Cardiac muscle cell (in vitro differentiated cells and primary cell): ENCODE measurements at places on chromosomes 2 and 18. TPM values are rescaled to one million over a fixed set of nuclear protein-coding genes. Genes with fewer than 3 reads are reported as not detected.

Gene CCDC141
- total RNA-seq, result 95.5 and 213 TPM in 2 replicates

Gene UNC80
- 0.25 and 0.54 TPM in 2 replicates for total RNA-seq

Gene CHRNG
- total RNA-seq, result 0.04 TPM in 1 of 2 replicates, not detected in the other

Gene CD28
- not detected in 2 replicates for total RNA-seq

Gene GNLY
- total RNA-seq, result not detected in 2 replicates

Gene ITPRID2
- 30.3 and 66.5 TPM in 2 replicates for total RNA-seq

Gene CNTNAP5
- total RNA-seq, result 0.03 TPM in 1 of 2 replicates, not detected in the other

Gene MAP3K19
- total RNA-seq, result not detected in 2 replicates

- no peaks in the 10 kb centered on the region for H3K36me3 ChIP-seq
- H3K4me3 ChIP-seq, result no peak overlapping the region
- no peaks in the 10 kb centered on the region for H3K27me3 ChIP-seq
- no peaks in the 10 kb centered on the region for H3K4me1 ChIP-seq
- H3K27ac ChIP-seq, result no peak overlapping the region
Observed at GRCh38 chr2:37367984-37368383, 23.6 kb downstream of the QPCT start.

DNA sequence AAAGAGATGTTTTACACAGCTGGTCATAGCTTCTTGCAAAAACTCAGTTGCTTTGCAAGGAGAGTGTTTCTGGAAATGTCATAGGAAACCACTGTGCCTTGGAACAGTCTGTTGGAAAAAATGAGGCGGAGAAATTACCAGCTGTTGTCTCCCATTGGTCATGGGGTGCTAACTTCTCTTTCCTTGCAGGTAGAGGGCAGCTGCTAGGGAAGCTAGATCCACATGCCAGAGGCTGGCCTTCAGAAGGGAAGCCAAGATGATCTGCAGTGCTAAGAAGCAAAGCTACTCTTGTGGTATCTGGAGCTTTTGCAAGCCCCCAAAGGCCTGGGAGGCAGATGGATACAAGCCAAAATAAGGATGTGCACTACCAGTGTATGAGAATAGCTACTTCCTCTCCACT is 34.8 kb upstream of the LAMA1 start:
- H3K4me1 ChIP-seq, result peaks cover 17% of the 10 kb centered on the region
- peak; percentile 52 for DNase-seq
- H3K27ac ChIP-seq, result no peak overlapping the region
- no peak overlapping the region for H3K4me3 ChIP-seq
- no peaks in the 10 kb centered on the region for H3K36me3 ChIP-seq

DNA sequence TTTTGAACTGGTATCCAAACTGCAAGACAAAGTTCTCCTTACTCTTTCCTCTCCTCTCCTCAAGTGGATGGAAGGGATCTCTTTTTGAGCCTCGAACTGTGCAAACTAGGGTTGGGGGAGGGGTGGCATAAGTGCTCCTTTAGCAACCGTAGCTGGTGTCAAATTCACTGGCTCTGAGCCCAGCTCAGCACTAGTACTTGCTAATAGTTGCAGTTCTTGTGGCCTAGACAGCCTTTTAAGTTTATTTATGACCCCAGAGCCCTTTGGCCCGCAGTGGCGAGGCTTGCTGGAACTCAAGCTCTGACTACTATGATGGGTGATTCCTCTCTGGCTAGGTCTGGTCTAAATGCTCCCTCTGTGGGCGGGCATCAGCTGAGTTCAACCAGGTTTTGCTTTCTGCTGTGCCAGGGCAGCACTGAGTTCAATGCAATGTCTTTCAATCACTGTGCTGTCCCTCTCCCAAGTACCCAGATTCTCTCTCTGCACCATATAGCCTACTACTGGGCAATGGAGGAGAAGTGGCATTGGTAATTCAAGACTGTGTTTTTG is 528.4 kb upstream of the SYT4 start:
- H3K4me3 ChIP-seq, result no peak overlapping the region
- H3K27ac ChIP-seq, result no peak overlapping the region

DNA sequence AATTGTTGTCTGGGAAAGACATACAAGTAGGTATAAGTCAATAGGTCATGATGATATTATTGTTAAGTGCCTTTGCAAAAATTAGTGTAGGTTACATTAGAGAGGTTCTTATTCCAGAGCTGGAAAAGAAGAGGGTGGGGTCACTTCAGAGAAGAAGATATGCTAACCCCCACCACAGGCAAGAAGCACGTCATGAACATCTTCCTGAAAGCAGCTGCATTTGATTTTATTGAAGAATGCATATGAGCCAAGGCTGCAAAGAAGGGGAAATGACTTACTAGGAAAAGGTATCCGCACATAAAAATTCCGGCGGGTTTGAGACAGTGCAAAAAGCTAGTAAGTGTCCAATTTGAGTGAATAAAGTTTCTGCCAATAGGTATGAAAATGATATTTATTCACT is 195.3 kb upstream of the CDH2 start:
- H3K4me3 ChIP-seq, result no peak overlapping the region
- no peaks in the 10 kb centered on the region for H3K36me3 ChIP-seq
- H3K4me1 ChIP-seq, result peaks cover 7% of the 10 kb centered on the region
- H3K27ac ChIP-seq, result no peak overlapping the region
- no peak for DNase-seq

- peaks cover 16% of the 10 kb centered on the region for H3K4me1 ChIP-seq
- H3K36me3 ChIP-seq, result no peaks in the 10 kb centered on the region
Observed at GRCh38 chr2:160358046-160358445, 135.6 kb downstream of the RBMS1 start.

DNA sequence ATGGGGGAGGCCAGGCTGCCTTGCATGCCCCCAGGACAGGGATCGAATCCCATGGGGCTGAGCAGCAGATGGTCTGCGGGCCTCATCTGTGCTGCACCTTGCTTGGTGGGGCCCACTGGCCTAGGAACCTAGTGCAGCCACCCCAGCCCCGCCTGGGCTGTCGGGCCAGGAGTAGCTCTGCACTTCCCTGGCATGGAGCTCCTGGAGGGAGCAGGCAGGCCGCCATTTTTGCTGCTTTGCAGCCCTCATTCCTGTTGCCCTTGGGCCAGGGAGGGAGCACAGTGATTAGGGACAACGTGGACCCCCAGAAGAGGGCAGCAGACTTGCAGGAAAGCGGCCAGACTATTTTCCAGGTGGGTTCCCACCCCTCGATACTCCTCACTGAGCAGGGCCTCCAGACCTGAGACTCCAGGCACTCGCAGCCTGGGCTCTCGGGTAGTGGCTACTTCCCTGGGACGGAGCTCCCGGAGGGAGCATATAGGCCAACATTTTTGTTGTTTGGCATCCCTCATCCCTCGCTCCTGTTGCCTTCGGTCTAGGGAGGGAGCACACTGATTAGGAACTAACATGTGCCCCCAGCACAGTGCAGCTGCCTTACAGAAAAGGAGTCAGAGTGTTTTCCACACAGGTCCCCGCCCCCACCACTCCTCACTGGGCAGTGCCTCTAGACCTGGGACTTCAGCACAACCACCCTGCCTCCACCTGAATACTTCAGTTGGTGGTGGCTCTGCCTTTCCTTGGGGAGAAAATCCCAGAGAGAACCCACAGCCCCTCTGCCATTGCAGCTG is 99.5 kb downstream of the MAIP1 start:
- DNase-seq, result no peak
- no peak overlapping the region for H3K4me3 ChIP-seq
- H3K27me3 ChIP-seq, result no peaks in the 10 kb centered on the region
- H3K4me1 ChIP-seq, result no peaks in the 10 kb centered on the region

DNA sequence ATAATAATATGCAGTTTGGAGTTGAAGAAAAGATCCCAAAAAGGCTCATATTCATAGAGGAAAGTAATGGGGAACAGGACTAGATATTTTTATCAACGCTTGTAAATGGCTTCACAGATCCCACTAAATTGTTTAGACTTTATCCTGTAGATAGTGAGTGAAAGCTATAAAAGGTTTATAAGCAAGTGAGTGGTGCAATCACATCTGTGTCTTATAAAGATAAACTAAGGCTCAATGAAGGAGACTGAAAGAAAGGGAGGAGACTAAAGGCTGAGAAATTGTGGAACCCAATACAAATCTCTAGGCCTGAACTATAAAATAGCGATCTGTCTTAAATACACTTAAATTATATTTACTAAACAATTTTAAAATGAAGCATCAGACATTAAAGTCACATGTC is 7.7 kb downstream of the SP3 start:
- H3K27me3 ChIP-seq, result no peaks in the 10 kb centered on the region
- peaks cover 22% of the 10 kb centered on the region for H3K4me1 ChIP-seq
- H3K36me3 ChIP-seq, result peaks cover 21% of the 10 kb centered on the region
- no peak overlapping the region for H3K27ac ChIP-seq
- no peak overlapping the region for H3K4me3 ChIP-seq

DNA sequence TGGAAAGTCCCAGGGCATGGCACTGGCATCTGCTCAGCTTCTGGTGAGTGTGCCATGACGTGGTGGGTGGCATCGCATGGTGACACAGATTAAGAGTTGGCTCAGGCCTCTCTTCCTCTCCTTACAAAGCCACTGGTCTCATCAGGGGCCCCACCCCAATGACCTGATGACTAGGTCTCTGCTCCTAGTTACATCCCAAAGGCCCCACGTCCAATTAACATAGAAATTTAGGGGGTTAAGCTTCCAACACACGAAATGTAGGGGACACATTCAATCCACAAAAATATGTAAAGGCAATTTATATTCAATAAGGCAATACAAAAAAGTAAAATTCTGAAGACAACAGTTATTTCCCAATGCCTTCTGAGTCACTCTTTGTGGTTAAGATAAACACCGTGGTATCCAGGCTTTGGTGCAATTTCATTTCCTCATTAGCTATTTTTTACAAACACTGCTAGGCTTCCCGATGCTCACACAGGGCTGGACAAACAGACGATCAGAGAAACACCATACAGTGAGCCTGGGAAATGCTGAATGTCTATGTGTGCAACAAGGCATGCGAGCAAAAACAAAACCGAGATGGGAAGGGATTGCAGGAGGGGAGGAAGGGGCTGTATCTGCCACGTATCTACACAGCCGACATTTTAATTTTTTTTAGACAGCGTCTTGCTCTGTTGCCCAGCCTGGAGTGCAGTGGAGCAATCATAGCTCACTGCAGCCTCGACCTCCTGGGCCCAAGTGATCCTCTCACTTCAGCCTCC is 67.2 kb downstream of the MBP start:
- H3K4me1 ChIP-seq, result no peaks in the 10 kb centered on the region
- H3K27me3 ChIP-seq, result no peaks in the 10 kb centered on the region
- no peak overlapping the region for H3K27ac ChIP-seq

DNA sequence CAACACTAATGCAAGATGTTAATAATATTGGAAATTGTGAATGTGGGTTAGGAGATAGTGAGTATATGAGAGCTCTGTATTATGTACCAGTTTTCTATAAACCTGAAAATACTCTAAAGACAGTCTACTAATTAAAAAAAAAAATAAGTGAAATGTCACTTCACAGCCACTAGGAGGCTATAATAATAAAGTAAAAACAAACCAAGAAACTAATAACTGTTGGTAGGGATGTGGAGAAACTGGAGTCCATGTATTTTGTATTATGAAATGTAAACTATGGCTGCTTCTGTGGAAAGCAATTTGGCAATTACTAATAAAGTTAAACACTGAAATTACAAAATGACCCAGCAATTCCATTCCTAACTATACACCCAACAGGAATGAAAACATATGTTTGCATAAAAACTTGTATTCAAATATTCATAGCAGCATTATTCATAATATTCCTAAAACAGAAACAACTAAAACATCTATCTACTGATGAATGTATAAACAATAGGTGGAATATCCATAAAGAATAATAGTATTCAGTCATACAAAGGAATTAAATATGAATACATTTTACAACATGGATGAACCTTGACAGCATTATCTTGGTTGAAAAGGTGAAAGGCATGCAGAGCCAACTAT is 36.2 kb downstream of the CCDC178 start:
- no peak overlapping the region for H3K27ac ChIP-seq
- H3K36me3 ChIP-seq, result no peaks in the 10 kb centered on the region

DNA sequence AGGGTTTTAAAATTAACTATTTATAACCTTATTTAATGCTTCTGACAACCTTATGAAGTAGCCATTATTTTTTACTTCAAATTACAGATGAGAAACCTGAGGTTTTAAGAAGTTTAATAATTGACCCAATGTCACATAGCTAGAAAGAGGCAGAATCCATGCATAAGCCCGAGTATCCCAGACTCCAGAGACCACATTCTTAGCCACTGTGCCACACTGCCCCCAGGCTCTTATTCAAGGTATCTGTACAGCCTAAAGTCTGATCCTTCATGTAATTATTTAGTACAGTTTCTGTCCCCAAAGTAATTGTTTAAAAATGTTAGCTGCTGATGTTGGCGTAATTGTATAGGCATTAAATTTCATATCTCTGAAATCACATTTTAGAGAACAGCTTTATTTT is 124.7 kb upstream of the LRRTM1 start:
- H3K27me3 ChIP-seq, result no peaks in the 10 kb centered on the region
- no peak overlapping the region for H3K4me3 ChIP-seq
- H3K4me1 ChIP-seq, result peaks cover 28% of the 10 kb centered on the region
- DNase-seq, result no peak
- H3K27ac ChIP-seq, result no peak overlapping the region

- H3K27ac ChIP-seq, result no peak overlapping the region
- no peaks in the 10 kb centered on the region for H3K4me1 ChIP-seq
- H3K36me3 ChIP-seq, result no peaks in the 10 kb centered on the region
- H3K4me3 ChIP-seq, result no peak overlapping the region
- DNase-seq, result no peak
Observed at GRCh38 chr2:224011837-224012236, 27.2 kb downstream of the SERPINE2 start.

DNA sequence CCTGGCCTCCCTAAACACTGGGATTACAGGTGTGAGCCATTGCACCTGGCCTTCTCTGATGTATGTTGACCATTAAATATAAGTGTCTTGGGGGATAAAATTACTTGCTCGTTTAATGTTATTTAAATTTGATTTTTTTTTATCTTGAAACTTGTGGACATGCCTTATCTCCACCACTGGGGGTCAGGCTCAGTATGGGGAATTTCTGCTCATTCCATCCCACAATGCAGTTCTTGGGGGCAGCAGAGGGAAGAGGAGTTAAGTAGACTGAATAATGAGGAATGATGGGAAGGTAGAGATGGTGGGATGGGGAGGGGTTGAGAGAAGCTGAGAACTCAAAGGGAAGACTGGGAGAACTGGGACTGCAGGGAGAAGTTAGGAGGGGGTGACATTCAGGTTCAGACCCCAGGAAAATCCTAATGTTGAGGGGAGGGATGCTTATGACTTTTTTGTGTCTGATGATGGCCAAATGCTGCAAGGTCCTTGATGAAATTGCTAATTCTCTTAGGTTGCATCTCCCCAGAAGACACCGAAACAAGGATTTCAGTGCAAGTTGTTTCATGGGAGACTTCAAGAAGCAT is 174.2 kb downstream of the MIB1 start:
- H3K36me3 ChIP-seq, result no peaks in the 10 kb centered on the region
- peaks cover 13% of the 10 kb centered on the region for H3K4me1 ChIP-seq
- no peak overlapping the region for H3K27ac ChIP-seq
- H3K27me3 ChIP-seq, result no peaks in the 10 kb centered on the region
- no peak overlapping the region for H3K4me3 ChIP-seq
- peak; percentile 75 for DNase-seq

- no peaks in the 10 kb centered on the region for H3K27me3 ChIP-seq
- no peak overlapping the region for H3K27ac ChIP-seq
- H3K4me3 ChIP-seq, result no peak overlapping the region
- no peaks in the 10 kb centered on the region for H3K4me1 ChIP-seq
Observed at GRCh38 chr2:220191031-220191430, 563.6 kb downstream of the SLC4A3 start.
